ENCODE measurements at places on chromosomes 16 and 17.

DNA sequence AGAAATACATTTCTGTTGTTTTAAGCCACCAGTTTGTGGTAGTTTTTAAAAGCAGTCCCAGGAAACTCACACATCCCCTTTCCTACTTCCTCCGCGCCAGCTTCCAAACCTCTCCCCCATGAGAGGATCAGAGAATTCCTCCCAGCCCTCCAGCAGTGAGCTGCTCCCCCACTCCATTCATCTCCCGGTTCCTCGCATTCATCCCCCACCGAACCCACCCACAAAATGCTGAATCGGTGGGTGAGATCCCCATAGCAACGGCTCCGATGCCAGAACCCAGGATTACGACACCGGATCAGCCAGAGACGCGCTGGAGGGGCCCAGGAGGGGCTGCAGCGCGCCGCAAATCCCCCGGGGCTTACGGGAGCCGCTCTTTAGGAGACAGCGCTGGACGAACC is 251.4 kb upstream of the RPL38 start:
- no peak for DNase-seq

GRCh38 chr17:17511881-17512858 is 16.0 kb upstream of the RASD1 start:
- no peak for DNase-seq

DNA sequence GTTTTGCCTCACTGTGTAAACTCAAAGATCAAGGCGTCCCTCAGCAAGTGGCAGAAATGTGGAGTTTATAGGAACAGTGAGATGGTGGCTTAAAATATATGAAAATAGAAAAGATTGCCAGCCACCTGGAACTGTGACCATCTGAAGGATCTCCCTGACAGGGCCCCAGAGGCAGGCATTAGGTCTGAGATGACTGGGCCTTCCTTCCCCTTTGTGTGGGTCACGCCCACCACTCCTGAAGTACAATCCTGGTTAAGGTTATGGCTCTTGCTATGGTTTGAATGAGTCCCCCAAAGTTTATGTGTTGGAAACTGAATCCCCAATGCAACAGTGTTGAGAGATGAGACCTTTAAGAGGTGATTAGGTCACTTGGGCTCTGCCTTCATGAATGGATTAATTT is 6.4 kb downstream of the ST6GALNAC2 start:
- no peak for DNase-seq

DNA sequence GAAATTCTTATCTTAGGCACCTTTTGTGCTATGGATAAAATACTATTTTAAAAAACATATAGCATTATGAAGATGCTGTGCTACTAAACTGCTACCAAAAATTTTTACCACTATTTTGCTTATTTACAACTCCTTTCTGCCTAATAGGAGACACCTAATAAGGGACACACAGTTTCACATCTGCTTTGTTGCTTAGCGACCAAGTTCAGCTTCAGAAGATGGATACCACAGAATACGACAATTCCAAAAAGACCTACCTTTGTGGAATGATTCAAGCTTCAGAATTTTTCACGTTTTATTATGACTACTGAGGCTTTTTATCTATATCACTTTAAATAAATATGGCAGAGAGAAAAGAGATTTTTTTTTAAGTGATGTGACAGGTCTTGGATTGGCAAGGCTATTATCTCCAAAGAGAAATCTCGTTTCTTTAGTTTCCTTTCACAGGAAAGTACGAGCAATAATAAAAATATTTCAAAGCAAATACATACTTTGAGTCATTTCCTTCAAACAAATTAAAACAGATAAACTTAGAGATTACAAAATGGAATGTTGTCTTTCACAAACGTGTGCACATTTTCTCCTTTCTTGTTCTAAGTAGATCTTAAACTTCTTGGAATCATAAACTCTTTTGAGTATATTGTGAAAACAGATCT is 35.4 kb downstream of the SPAG9 start:
- no peak for DNase-seq

- DNase-seq = no peak
Measured at GRCh38 chr17:56979091-56979480, 1.2 kb downstream of the SCPEP1 start.

GRCh38 chr17:43427362-43428043 is 28.7 kb downstream of the ARL4D start:
- no peak for DNase-seq

DNA sequence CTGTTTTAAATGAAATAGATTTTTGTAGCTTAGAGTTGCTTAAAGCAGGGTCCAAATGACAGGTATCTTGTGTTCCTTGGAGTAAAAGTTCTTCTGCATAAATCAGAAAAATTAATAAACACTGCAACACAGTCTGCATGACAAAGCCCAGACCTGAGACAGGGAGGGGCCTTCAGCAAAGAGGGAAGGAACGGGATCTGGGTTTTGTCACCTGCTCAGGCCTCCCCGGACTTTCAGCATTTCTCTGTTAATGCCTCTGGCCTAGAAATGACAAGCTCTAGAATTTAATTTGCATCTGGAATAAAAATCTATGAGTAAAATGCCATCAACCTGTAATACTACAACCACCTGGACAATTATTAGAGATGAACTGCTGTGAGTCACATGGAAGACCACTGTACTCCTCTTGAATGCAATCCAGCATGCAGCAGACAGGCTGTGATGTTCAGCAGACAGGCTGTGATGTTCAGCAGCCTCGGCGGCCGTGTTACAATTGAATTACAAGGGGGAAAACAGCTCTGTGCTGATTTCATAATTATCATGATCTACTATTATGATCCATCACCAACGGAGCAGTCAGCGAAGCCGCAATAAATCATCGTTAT is 170.2 kb downstream of the TOX3 start:
- no peak for DNase-seq

DNA sequence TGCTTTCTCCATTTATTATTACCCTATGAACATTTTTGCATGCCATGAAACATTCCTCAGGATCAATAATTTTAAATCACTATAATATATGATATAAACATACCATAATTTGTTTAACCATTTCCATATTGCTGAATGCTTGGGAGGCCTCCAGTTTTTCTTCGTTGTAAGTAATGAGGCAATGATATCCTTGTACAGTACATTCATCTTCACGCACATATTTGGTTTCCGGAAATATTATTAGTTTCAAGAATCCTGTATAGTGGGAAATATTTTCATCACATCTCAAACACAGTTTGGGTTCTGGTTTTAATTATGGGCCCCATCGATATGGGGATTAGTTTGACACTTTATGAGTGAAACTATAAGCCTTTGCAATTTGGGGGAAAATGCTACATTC is 135.4 kb downstream of the HS3ST3B1 start:
- DNase-seq = no peak

GRCh38 chr16:49923411-49923810 is 67.5 kb upstream of the ZNF423 start:
- DNase-seq = no peak

DNA sequence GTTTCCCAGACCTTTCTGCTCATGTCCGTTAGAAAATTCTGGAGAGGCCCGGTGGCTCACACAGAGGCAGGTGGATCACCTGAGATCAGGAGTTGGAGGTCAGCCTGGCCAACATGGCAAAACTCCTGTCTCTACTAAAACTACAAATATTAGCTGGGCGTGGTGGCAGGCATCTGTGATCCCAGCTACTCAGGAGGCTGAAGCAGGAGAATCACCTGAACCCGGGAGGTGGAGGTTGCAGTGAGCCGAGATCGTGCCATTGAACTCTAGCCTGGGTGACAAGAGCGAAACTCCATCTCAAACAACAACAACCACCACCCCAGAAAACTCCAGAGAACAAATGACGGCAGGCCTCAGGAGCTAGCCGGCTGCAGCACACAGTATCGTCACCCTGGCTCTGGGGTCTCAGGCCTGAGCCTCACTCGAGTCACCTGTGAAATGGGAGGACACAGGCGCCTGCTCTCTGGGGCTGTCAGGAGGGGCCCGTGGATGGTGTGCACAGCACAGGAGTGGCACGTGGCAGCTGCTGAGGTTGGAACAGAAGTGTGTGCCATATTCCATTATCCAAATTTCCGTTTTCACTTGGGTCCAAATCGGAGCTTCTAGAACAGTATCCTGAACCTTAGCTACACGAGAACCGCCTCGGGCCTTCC is 3.3 kb upstream of the SLC38A8 start:
- no peak for DNase-seq

DNA sequence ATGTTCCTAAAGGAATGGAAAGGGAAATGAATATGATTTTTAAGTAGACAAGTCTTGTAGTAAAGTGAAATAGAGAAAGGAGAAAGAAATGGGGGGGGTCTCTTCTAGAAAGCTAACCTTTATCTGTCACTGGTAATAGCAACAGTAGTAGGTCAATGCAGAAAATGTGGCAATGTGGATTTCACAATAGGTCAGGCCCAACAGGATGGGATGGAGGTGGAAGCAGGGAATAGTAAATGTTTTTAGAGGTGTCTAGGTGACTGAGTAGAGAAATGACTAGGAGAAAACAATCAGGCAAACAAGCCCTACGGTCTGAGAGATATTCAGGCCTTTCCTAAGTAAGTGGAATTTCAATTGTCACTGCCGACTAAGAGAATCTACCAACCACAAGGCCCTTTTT is 6.0 kb upstream of the RSKR start:
- no peak for DNase-seq

DNA sequence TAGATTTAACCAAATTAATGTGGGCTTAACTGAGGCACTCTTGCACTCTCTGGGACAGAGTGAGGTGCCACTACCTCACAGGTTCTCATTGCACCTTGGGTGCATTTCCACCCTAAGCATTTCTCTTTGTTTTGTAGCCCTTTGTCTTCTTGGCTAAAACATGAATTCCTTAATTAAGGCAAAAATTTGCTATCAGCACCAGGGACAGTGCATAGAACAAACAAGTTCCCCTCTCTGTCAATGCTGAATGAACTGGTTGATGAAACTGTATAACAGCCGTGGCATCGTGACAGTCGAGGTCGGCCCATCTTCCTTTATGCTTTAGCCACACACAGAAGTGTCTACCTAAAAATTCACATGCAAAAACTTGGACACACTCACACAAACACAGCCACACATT is 74.8 kb downstream of the HS3ST2 start:
- no peak for DNase-seq

DNA sequence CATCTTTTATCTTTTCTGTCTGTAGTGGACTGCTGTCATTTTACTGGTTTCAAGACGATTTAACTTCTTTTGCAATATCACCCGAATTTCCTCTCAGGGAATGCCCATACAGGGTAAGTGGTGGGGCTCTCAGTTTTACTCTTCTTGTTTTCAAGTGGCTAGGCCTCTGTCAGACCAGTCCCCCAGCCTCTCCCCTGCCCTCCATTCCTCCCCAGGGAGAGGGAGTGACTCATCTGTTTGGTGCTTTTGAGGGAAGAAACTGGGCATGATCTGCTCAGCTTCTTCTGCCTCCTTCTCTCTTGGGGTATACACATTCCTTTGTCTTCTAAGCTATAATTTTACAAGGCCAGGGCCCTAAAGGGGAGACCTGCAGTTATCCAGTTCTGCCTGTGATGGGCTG is 332.0 kb downstream of the CBLN1 start:
- no peak for DNase-seq

DNA sequence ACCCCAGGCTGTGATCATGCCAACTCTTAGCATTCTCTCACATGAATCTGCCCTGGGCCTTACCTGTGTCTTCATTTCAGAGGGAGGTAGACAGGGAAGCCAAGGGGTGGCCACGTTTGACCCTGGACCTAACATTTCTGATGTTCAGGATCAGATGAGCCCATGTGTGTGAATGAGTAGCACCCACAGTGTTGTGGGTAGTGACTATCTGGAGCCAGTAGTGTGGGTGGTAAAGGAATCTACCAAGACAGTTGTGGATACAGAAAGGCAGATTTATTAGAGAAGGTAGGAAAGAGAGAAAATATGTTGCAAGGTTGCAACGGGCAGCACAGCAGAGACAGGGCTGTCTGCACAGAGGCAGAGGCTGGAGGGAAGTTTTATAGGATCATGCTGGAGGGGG is 60.5 kb downstream of the TK2 start:
- DNase-seq = no peak

DNA sequence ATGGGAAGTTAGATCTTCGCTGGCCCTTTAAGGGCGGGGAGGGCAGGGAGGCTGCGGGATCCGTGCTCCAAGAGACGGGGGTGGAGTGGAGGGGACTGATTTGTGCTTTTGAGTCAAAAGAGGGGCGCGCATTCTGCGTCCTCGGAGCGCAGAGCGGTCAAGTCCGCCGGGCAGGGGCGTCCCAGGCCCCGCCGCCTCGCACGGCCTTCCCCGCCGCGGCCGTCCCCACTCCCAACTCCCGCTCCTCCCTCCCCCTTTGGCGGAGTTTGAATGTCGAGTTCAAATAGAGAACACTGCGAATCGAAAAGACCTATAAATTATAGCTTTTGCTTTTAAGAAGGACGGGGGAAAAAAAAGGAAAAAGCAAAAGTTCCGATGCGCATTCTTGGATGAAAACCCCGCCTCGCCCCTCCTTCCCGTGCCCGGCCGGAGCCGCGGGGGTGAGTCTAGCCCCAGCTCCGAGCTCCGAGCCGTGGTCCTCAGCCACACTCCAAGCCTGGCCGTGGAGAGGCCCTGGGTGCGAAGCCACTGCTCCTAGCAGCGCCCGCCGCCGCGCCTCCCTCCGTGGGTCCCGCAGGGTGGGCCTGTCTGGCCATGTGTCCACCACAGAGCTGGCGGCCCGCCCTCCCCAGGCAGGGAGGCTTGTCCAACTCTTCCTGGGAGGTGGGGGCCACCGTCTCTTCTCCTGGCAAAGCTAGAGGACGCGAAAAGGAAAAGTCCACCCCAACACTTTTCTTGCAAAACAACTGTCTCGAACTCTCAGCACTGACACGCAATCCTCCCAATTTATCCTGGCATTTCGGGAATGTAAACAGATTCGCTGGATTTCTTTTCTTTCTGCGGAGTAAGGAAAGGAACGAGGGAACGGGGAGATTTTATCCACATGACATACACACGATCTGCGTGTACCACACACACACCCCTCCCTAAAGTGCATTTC is 3.6 kb downstream of the CBX8 start:
- no peak for DNase-seq

DNA sequence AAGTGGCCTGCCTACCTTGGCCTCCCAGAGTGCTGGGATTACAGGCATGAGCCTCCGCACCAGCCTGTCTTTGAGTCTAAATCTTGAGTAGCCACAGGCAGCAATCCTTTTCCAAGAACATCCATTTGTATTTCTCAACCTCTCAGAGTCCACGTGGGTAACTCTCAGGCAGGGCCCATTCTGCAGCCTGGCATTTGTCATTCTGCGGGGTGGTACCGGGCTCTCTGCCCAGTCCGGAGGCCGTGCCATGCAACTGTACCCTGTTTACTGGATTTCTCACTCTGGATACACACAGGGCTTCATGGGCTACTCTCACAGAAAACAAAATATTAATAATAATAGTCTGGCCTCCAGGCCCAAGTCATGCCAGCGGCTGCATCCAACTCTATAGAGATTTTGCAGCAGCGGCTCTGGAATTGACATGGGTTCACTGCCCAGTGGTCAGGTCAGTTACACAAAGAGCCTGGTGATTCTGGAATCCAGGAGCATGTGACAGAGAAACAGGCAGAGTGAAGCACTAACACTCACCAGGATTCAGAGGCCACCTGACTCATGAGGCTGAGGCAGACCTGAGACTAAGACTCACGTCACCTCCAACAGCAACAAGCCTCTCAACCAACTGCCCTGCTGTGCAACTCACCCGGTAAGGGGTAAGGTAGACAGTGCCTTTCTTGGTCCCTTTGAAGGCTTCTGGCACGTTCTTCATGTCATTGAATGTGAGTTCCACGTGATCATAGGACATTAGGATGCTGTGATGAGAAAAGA is 4.0 kb downstream of the WBP2 start:
- DNase-seq = no peak
